ENCODE measurements at places on chromosomes 4 and X. TPM values are rescaled to one million over a fixed set of nuclear protein-coding genes. Genes with fewer than 3 reads are reported as not detected.
A peak's percentile ranks its signal among the peaks of the same experiment; 100 is the strongest.

- H3K4me1 ChIP-seq: peaks cover 10% of the 10 kb centered on the region
- H3K27ac ChIP-seq: no peak overlapping the region
- H3K27me3 ChIP-seq: no peaks in the 10 kb centered on the region
- no peaks in the 10 kb centered on the region for H3K36me3 ChIP-seq
Measured at GRCh38 chr4:110059556-110060191, 138.7 kb downstream of the ELOVL6 start.

GRCh38 chr4:171157462-171158082 lies 655.6 kb upstream of the GALNTL6 start:
- no peak overlapping the region for H3K27ac ChIP-seq
- DNase-seq: no peak
- no peak overlapping the region for H3K4me3 ChIP-seq
- H3K4me1 ChIP-seq: no peaks in the 10 kb centered on the region

- no peaks in the 10 kb centered on the region for H3K36me3 ChIP-seq
- H3K4me3 ChIP-seq: no peak overlapping the region
- H3K27ac ChIP-seq: no peak overlapping the region
Measured at GRCh38 chrX:6095469-6095868, 133.2 kb downstream of the NLGN4X start.

DNA sequence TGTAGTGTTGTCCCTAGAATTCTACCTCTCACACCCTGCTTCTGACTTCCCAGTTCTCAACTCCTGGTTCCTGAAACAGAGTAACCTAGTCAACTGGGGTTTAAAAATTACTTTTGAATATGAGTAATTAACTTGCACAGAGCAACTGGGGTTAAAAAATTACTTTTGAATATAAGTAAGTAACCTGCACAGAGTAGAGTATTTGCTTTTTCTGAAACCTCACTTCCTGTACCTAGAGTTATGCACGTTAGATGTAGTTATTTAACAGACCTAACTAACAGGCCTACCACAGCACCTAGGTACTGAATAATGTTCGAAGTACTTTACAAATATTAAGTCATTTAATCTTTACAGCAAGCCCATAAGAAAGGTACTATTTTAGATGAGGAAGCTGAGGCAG lies 32.9 kb downstream of the SLC39A8 start:
- peaks cover 3% of the 10 kb centered on the region for H3K4me1 ChIP-seq
- DNase-seq: no peak
- no peaks in the 10 kb centered on the region for H3K27me3 ChIP-seq
- no peak overlapping the region for H3K4me3 ChIP-seq

- no peaks in the 10 kb centered on the region for H3K36me3 ChIP-seq
- H3K27ac ChIP-seq: no peak overlapping the region
- H3K4me1 ChIP-seq: no peaks in the 10 kb centered on the region
- no peak for DNase-seq
- H3K4me3 ChIP-seq: no peak overlapping the region
- no peaks in the 10 kb centered on the region for H3K27me3 ChIP-seq
Measured at GRCh38 chrX:40244980-40245379, 147.2 kb upstream of the BCOR start.

DNA sequence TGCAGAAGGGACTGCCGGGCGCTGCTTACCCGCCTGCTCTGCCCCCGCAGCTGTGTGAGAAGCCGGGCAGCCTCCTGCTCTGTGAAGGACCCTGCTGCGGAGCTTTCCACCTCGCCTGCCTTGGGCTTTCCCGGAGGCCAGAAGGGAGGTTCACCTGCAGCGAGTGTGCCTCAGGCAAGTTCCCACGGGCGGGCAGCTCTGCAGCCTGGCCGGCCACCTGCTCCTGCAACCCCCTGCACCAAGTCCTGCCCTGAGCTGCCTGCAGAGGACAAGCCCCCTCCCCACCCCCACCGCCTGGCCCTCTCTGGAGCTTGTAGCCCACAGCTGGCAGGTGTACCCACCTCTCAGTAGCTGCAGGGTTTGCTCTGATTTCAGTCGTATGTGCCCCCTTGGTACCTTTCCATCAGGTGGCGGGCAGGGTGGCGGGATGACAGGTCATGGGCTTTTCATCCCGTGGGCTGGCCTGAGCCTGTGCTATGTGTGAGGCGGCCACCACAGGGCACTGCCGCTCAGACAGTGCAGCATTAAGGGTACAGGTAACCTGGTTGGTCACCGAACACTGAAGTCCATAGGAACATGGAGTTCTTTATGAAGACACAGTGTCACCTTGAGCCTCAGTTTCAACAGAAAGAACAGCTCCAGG lies 56.6 kb downstream of the NELFA start:
- H3K36me3 ChIP-seq: peaks cover 23% of the 10 kb centered on the region
- H3K4me1 ChIP-seq: no peaks in the 10 kb centered on the region
- no peak for DNase-seq
- no peaks in the 10 kb centered on the region for H3K27me3 ChIP-seq
- no peak overlapping the region for H3K27ac ChIP-seq

DNA sequence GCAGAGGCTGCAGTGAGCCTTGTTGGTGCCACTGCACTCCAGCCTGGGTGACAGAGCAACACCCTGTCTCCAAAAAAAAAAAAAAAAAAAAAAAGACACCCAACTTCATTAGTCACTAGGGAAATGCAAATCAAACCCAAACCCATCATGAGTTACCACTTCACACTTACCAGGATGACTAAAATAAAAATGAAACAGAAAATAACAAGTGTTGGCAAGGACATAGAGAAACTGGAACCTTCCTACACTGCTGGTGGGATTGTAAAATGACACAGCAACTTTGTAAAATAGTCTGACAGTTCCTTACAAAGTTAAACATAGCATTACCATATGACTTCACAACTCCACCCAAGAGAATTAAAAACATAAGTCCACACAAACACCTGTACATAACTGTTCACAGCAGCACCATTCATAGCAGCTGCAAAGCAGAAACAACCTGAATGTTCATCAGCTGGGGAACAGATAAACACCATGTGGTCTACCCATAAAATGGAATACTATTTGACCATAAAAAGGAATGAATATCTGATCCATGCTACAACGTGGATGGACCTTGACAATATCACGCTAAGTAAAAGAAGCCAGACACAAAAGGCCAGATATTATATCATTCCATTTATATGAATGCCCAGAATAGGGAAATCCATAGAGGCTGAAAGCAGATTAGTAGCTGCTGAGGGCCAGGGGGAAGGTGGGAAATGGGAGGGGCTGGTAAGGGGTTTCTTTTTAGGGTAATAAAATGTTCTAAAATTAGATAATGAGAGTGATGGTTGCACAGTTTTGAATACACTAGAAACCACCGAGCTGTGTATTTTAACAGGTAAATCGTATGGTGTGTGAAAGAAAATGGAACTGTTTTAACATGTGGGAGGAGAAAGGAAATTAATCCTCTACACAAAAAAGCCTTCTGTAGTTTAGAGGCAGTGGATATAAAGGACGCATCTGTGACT lies 18.3 kb downstream of the CD99L2 start:
- no peaks in the 10 kb centered on the region for H3K36me3 ChIP-seq
- H3K27ac ChIP-seq: no peak overlapping the region
- DNase-seq: no peak
- H3K4me3 ChIP-seq: no peak overlapping the region
- no peaks in the 10 kb centered on the region for H3K4me1 ChIP-seq

DNA sequence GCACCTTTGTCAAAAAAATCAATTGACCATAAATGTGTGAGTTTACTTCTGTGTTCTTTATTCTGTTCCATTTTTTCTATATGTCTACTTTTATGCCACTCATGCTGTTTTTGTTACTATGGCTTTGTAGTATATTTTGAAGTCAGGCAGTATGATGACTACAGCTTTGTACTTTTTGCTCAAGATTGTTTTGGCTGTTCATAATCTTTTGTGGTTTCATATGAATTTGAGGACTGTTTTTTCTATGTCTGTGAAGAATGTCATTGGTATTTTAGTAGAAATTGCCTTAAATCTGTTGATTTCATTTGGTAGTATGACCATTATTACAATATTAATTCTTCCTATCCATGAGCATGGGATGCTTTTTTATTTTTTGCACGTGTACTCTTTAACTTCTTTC lies 346.8 kb downstream of the PPP3CA start:
- no peaks in the 10 kb centered on the region for H3K4me1 ChIP-seq
- no peaks in the 10 kb centered on the region for H3K36me3 ChIP-seq
- no peaks in the 10 kb centered on the region for H3K27me3 ChIP-seq
- no peak overlapping the region for H3K27ac ChIP-seq

DNA sequence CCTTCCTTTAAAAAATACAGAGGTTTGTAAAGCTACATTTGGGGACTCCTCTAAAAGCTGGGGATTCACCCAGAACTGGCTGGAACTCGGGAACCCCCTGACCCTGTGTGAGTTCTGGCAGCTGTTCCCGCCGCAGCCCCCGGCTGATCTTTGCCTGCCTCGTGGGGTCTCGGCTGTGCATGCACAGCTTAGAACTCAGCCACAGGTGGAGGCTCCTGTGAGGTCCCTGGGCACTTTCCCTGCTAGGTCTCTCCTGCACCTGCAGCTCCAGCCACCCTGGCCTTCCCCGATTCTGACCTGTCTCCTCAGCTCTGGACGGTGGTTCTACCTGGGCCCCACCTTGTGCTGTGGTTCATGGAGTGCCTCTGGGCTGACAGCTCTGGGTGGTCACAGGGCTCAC lies 48.6 kb upstream of the HGFAC start:
- no peak overlapping the region for H3K27ac ChIP-seq
- H3K27me3 ChIP-seq: no peaks in the 10 kb centered on the region
- no peak overlapping the region for H3K4me3 ChIP-seq
- no peak for DNase-seq
- no peaks in the 10 kb centered on the region for H3K36me3 ChIP-seq

DNA sequence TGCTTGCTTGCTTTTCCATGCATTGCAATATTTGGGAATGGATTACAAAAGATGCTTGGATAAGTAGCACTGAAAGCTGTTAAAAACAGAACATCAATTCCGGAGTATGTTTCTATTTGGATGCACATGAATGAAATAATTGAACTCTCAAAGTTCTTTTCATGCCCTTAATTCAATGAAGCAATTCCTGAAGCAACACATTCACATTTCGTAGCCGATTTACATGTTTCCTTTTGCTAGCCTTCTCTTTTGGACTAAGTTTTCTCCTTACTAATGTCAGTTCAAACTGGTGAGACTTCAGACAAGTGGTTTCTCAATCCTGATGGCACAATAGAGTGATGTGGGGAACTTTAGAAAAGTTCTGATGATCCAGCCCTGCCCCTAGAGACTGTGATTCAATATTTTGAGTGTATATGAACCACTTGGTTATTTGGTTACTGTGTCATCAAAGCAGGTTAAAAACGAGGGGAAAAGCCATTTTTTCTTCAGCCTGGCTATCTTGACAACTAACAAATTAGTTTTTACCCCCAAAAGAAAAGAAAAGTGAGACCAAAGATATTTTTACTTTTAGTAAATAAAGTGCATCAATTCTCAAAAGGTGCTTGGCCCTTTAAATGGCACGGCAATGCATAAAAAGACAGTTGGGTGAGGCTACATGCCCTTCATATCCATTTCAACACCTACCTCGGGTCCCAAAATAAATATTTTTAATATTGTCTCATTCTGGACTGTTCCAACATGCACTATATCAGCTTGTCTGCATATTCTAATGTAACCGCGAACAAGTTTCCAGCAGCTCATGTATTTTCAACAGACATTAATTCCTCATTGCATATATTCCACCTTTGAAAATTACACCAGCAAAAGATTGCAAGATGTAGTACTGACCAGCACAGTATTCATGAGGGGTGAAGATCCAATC lies 90.1 kb upstream of the RPL34 start:
- H3K27ac ChIP-seq: no peak overlapping the region
- no peaks in the 10 kb centered on the region for H3K4me1 ChIP-seq
- no peak overlapping the region for H3K4me3 ChIP-seq
- H3K36me3 ChIP-seq: no peaks in the 10 kb centered on the region
- DNase-seq: no peak

GRCh38 chr4:1231637-1232360 lies 17.1 kb downstream of the CTBP1 start:
- H3K27ac ChIP-seq: no peak overlapping the region
- H3K36me3 ChIP-seq: peaks cover 39% of the 10 kb centered on the region
- DNase-seq: no peak
- no peaks in the 10 kb centered on the region for H3K27me3 ChIP-seq

GRCh38 chr4:89570931-89571330 lies 263.3 kb upstream of the GPRIN3 start:
- H3K36me3 ChIP-seq: no peaks in the 10 kb centered on the region
- no peaks in the 10 kb centered on the region for H3K27me3 ChIP-seq
- H3K4me3 ChIP-seq: no peak overlapping the region
- no peaks in the 10 kb centered on the region for H3K4me1 ChIP-seq
- DNase-seq: no peak

DNA sequence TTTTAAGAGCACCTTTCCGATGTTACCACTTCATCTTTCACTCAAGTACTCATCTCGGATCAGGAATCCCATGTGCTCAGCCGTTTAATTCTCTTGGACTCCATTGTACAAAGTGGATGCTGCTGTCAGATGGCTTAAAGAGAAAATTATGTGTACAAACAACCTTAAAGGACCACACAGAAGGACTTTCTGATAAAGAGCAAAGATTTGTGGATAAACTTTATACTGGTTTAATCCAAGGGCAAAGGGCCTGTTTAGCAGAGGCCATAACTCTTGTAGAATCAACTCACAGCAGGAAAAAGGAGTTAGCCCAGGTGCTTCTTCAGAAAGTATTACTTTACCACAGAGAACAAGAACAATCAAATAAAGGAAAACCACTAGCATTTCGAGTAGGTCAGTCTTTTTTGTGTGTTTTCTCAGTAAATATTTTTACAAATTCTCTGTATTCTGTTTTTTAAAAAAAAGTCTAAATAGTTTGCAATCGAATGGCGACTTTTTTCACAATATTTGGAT lies 20.1 kb downstream of the MMAA start:
- H3K27ac ChIP-seq: no peak overlapping the region
- H3K36me3 ChIP-seq: no peaks in the 10 kb centered on the region
- H3K27me3 ChIP-seq: no peaks in the 10 kb centered on the region
- no peaks in the 10 kb centered on the region for H3K4me1 ChIP-seq
- no peak overlapping the region for H3K4me3 ChIP-seq
- DNase-seq: no peak

DNA sequence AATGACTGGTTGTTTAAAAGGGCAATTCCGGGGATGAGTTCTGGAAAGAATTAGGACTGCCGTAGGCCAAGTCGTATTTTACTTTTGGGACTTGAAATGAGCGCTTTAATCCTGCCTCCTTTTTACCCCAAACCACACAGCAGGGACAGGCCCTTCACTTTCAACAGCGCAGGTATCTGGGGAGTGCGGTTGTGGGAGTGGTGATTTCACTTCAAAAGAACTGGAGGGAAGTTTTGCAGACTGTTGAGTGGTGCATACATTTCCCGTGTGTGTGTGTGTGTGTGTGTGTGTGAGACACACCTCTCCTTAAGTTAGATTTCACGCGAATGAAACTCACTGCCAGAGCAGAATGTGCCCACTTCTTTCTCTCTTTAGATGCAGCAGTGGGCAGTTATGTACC lies 2.8 kb downstream of the NHS start:
- peaks cover 16% of the 10 kb centered on the region for H3K4me1 ChIP-seq
- peak overlapping the region; percentile 65 for H3K4me3 ChIP-seq
- H3K36me3 ChIP-seq: no peaks in the 10 kb centered on the region
- no peaks in the 10 kb centered on the region for H3K27me3 ChIP-seq
- peak overlapping the region; percentile 55 for H3K27ac ChIP-seq

FRMPD4 gene
- total RNA-seq: not detected

GYPE gene
- not detected for total RNA-seq

PCYT1B gene
- not detected for total RNA-seq

COX7B gene
- total RNA-seq: 268 TPM

CLCN4 gene
- 3.1 TPM for total RNA-seq

ZNF595 gene
- 4.0 TPM for total RNA-seq

FAT4 gene
- total RNA-seq: 0.71 TPM

ADRA2C gene
- total RNA-seq: 28.1 TPM

CDX4 gene
- not detected for total RNA-seq

Data from HCT116 (cell line).